Coronary artery (tissue), 2 donors: ENCODE measurements at places on chromosomes 3 and 15.

DNA sequence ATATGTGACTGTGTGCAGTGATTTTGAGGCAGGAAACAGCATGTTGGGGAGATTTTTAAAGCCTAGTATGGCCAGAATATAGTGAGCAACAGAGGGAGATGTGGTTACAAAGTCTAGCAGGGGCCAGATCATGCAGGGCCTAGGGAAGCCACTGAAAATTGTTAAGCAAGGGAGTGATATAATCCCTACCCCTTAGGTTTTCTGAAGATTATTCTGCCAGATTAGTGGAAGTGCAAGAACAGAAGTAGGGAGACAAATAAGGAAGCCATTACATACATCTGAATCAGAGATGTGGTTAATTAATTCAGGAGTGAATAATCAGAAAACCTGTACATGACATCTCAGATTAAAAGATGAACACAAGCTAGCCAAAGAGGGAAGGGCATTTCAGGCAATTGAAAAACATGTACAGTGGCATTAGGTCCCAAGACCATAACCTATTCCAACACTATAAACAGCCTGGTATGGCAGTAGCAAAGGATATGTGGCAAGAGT, 54.8 kb downstream of the MSL2 start:
- DNase-seq = no peak

DNA sequence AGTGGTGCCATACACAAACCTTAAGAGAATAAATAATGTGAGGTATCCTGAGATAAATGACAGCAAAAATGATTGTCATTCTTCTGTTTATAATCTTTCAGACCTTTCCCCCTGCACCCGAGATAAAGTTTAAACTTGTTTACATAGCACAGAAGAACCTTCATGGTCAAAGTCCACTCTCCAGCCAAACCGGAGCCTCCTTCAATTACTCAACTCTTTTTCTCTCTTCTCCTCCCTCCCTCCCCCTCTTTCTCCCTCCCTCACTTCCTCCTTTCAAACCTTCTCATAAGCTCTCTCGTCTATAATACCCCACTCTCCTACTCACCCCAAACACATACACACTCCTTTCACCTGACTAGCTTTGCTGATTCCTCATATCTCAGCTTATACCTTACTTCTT, 198.9 kb downstream of the EFHB start:
- no peak for DNase-seq

GRCh38 chr3:23979569-23979968, 34.5 kb downstream of the NR1D2 start:
- DNase-seq = no peak

DNA sequence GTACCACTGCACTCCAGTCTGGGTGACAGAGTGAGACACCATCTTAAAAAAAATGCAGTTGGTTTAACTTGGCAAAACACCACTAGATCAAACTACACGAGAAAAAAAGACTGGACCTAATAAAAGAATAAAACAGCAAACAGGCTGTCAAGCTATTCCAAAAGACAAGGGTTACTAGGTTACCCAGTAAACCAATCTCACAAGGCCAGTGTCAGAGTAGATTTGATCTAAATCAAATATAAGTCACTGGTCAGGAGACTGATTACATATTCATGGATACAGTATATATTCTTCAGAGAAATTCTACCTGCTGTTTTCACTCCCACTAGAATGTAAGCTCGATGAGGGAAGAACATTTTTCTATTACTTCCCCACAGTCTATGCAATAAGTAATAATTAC, 2.5 kb upstream of the GANC start:
- no peak for DNase-seq

GRCh38 chr3:108602249-108602934, 12.9 kb downstream of the DZIP3 start:
- DNase-seq = no peak

GRCh38 chr3:160369784-160370183, 29.2 kb downstream of the IFT80 start:
- DNase-seq = no peak

DNA sequence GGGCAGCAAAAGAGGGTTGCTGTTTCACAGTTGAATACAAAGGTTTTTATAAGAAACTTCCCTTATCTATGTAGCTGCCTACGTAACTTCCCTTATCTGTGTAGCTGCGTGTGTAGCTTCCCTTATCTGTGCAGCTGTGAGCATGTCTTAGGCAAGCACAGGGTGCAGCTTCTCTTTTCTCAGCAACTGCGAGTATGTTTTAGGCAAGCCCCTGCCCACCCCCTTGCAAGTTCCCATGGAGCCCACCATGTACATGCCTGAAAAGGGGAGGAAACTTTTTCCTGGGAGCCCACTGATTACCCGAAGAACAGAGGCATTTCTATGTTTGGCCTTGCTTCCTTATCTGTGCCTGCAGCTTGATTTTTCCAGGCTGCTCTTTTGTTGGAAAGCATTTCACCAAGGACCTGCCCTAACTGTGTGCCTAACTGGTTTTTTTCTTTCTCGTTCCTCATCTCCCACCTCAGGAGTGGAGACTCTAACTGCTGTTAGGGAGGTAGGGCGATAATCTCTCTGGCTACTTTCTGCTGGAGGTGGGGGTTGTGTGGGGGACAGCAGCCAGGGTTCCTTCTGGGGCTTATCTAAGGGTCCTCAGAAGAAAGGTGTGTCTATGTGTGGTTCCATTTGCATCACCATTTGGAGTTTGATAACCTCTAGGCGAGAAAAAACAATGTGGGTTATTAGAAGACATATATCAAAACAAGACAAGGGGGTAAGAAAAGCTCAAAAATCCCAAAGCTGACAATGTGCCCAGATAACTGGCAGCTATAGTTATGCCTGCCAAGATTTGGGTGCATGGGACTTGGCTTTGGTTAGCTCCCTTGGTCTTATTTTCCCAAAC, 26.0 kb downstream of the SORD start:
- DNase-seq = no peak

- no peak for DNase-seq
Measured at GRCh38 chr3:119175872-119176756, 2.7 kb downstream of the UPK1B start.

DNA sequence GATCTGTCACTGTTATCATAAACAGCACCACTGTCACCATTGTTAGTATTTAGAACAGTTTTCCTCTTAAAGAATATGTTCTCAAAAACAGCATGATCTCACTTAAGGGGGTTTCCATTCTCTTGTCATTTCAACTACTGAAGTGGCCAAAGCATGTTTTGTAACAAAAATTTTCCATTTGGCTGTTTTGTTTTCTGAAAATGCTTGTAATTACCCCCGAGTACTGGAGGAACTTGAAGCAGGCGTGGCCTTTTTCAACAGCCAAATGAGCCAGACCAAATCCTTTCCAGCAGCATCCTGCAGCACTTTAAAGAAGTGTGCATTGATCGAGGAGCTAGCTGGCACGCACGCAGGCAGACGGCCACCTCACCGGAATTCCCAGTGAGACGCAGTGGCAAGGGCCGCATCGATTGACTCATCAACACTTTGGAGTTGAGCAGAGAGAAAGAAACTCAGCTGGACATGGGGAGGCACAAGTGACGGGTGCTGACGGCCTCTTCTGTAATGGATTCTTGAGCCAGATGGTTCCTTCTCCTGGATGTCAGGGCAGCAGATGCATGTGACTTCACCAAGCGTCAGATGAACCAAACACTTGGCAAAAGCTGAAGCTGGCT, 234.3 kb upstream of the IGF1R start:
- DNase-seq = no peak

DNA sequence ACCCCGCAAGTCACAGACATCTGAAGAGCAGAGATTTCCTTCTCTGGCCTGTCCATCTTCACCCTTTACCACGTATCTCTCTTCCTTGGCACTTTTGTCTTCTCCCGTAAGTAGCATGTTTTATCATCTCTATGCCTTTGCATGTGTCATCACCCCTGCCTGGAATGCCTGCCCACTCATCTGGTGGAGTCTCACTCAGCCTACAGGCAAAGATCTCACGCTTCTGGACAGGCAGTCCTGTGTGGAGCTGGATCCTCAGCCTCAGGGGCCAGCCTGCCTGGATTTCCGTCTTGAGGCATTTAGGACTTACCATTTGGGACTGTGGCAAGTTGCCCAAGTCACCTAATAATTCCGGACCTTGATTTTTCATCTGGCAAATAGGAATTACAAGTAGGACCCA, 114.3 kb upstream of the CACNA2D3 start:
- DNase-seq = no peak

DNA sequence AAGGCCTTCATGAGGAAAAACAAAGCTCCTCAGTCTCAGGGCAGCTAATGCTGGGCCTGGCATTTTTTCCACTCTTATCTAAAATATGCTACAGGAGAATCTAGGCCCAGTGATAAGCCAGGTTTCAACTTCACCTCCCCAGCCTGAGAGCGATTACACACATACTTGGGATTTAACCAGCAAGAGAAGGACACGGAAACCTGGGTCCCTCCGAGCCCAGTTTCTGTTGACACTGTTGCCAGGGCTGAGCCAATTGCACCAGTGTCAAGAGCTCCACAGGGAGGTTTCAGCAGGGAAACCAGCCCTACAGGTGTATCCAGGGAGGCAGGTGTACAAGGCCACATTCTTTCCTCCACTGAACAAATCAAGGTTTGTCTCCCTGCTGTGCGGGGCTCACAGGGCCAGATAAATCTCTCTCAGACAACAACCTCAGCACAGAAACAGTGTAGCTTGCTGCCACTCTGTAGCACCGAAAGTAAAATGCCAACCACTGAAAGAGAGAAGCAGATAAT, 85.4 kb downstream of the MAGI1 start:
- DNase-seq = no peak

- no peak for DNase-seq
Measured at GRCh38 chr3:44825264-44825925, 36.3 kb upstream of the TMEM42 start.

- DNase-seq = no peak
Measured at GRCh38 chr3:133487920-133488540, 85.5 kb upstream of the CDV3 start.

DNA sequence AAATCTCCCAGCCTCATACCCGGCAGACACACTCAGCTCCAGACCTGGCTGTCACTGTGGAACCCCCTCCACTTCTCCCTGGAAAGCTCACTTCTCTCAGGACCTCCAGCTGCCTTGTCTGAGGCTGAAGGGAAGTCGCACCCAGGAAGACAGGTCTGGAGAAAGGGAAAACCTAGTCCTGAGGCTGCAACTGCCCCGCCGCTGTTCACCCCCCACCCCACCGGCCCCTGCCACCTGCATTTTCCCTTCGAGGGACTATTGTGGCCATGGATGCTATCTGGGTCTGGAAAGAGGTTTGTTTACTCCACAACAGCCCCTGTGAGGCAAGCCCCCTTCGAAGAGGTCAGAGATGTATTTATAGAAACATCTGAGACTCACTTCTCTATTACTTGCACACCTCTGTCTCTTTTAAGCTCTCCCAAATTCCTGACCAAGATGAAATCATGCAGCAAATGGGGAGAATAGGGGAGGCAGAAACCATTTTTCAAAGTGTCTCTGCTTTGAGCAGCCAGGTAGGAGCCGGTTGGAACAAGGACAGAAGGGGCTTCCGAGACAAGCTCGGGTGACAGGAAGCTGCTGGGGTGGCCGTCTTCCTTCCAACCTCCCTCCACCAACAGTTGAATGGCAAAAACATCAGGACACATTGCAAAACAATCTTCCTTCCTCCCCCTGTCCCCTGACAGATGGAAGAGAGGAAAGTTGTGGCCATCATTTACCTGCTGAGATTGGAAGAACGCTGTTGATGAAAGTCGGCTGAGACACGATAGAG, 518 bp downstream of the COLQ start:
- DNase-seq = no peak

GRCh38 chr3:160671231-160671630, 5.7 kb upstream of the ARL14 start:
- no peak for DNase-seq

- peak; percentile 46 for DNase-seq
Measured at GRCh38 chr15:82680200-82681102, 29.2 kb downstream of the AP3B2 start.

DNA sequence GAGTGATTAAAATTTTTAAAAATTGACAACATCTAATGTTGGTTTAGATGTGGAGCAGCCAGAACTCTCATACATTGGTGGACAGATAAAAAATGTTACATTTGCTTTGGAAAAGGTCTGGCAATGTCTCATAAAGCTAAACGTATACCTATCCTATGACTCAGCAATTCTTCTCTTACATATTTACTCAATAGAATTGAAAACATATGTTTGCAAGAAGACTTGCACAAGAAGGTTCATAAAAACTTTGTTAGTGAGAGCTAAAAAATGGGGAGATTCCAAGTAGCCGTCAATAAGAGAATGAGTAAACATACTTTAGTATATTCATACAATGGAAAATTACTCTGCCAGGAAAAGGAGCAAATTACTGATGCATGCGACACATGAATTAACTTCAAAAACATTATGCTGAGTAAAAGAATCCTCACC, 30.0 kb downstream of the MASP1 start:
- no peak for DNase-seq

DNA sequence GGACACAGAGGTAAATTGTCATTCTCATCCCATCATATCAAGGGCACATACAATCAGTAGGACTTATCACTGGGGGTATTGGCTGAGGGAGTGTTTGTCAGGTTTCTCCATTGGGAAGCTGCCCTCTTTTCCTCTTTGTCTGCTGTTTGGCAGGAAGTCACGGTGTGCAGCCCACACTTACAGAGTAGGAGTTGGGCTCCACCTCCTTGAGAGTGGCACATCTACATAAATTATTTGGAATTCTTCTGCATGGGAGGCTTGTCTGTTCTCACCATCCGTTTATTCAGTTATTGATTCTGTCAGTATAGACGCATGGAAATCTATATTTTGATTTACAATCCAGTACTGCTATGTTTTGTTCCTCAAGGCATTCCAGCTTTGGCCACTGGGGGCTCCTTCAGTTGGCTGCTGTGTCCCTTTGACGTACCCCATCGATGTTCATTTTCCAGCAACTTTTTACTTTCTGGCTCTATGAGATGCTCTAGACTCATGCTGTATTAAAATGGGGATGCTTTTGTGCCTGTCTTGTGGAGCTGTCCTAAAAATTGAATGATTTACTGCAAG, 200.3 kb downstream of the SLCO3A1 start:
- DNase-seq = no peak

GRCh38 chr3:42764115-42764514, 8.9 kb downstream of the CCDC13 start:
- DNase-seq = no peak

- no peak for DNase-seq
Measured at GRCh38 chr3:25046911-25047771, 380.9 kb upstream of the RARB start.

- DNase-seq = no peak
Measured at GRCh38 chr3:172585954-172586353, 62.7 kb upstream of the TNFSF10 start.

GRCh38 chr15:35170207-35170606, 85.1 kb upstream of the NANOGP8 start:
- no peak for DNase-seq

- DNase-seq = no peak
Measured at GRCh38 chr3:143951351-143951971, 20.2 kb upstream of the DIPK2A start.

DNA sequence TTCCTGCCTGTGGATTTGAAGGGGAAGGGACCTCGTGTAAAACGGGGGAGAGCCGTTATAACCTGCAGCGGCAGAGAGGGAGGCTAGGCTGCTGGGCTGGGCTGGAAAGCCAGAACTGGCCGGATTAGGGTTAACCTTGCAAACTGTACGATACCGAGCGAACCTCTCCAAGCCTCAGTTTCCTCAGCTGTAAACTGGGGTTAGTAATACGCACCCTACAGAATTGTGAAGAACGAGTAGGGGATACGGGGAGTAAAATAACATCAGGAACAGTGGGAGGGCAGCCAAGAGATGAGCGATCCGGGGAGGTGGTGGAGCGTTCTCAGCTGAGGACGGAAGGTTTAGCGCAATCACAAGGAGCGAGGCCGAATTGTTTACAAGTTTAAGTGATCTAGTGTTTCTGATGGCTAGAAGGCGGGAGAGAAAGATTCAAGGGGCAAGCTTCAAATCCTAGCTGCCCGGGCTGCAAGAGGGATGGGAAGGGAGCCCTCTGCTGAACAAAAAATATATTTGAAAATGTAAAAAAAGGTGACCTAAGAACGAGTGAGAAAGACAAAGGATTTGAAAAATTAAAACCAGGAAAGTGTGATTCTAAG, 768 bp upstream of the SEMA5B start:
- DNase-seq = no peak
